8988T (cell line): ENCODE measurements at places on chromosomes 12 and 14.
A peak's percentile ranks its signal among the peaks of the same experiment; 100 is the strongest.

DNA sequence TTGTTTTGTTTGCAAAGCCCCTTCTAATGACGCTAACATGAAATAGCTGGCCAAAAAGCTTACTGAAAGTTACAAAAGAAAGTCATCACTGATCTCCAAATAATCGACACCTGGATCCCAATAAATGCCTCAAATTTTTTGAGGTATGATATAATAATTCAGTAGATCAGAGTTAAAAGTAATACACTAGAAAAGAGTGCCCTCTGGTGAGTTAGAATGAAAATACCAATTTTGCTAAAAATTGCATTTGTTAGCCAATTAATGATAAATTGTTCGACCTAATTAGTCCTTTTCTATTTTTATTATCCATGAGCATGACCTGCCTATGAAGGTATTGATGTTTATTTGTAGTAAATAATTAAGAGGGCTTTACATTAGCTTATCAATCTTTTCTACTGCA, 78.6 kb downstream of the CEP128 start:
- no peak for DNase-seq

- DNase-seq, result no peak
Measured at GRCh38 chr12:81174664-81175063, 96.8 kb downstream of the ACSS3 start.

GRCh38 chr14:96088074-96088473, 48.9 kb downstream of the C14orf132 start:
- no peak for DNase-seq

GRCh38 chr14:70882776-70883492, 24.3 kb upstream of the PCNX1 start:
- no peak for DNase-seq

DNA sequence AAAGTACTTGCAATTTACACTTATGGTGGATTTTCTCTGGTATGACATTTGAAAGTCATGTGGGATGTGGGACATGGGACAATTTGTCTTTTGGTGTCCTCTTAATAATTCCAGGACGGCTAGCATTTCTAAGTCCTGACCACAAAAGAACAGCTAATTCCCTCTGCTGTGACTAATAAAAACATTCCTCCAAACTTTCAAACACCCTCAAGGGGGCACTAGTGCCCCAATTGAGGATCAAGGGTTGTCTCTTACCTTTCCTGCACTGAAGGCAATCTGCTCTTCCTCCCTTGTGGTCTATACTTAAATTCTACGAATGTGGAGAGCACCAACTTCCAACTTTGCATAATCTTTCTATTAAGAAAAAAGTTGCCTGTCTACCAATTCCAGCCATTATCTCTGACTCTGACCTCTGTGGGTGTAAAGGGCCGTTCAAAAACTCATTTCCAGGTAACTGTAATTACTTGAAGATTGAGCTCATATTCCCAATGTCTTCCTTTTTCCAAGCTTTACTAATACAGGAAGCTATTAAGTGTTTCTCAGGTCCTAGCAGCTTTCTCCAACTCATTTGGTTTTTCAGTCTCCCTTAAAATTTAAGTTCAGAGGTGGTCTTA, 210.2 kb downstream of the PTPRO start:
- DNase-seq, result no peak

DNA sequence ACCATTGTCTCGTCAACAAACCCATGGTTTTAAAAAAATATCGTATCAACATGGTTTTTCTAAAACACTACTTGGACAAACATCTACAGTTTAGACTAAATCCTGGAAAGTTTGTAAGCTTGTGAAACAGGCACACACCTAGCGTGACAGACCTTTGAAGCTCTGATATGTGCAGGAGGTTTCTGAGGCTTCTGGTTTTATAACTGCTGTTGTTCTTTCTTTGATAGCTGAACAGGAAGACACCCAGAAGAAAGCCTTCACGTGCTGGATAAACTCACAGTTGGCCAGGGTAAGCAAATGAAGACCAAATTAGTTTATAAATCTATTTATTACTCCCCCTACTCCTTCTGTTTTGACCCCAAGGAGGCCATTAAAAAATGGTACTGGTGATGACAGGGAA, 87.6 kb downstream of the SYNE2 start:
- no peak for DNase-seq

- no peak for DNase-seq
Measured at GRCh38 chr14:72457641-72458040, 436.3 kb downstream of the DPF3 start.

DNA sequence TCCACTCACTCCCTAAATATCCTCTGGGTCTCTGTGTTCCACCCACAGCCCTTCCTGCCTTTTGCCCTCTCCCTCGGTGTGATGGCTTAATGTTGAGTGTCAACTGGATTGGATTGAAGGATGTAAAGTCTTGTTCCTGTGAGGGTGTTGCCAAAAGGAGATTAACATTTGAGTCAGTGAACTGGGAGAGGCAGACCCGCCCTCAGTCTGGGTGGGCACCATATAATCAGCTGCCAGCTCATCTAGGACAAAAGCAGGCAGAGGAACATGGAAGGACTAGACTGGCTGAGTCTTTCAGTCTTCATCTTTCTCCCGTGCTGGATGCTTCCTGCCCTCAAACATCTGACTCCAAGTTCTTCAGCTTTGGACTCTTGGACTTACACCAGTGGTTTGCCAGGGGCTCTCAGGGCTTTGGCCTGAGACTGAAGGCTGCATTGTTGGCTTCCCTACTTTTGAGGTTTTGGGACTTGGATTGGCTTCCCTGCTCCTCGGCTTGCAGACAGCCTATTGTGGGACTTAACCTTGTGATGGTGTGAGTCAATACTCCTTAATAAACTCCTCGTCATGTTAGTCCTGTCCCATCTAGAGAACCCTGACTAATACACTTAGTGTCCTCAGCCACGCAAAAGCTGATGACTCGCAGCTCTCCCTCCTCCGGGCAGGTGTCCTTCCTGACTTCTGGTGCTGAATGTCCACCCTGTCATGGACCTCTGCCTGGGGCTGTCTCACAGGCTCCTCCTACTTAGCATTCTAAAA, 5.9 kb downstream of the DGLUCY start:
- no peak for DNase-seq

DNA sequence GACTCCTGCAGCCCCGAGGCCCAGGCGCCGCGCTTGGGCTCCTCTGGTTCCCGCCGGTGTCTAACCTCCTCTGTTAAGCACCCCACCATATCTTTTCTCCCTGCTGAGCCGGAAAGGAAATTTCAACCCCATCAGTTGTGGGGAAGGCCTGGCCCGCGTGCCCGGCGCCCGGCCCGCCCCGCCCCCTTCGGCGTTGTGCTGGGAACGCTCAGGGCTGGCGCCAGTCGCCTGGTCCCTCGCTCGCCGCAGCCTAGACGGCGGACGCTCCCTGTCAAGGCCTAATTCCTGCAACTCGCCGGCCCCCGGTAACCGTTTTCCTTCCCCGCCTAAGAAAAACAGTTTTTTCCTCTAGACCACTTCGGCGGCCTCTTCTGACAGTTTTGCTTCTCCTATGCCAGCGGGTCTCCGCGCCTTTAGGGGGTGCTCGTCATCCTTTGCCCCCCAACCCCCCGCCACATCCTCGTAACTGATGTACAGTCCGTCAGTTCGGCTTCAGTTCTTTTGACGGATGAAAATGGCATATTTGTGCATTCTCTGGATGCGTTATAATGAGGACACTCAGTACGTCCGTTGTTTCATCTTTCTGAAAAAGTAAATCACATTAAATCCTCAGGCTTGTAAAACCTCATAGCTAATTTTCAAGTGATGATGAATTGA, 506 bp upstream of the NAP1L1 start:
- no peak for DNase-seq

- no peak for DNase-seq
Measured at GRCh38 chr12:63855299-63855698, 10.8 kb downstream of the SRGAP1 start.

- no peak for DNase-seq
Measured at GRCh38 chr12:86663173-86663572, 407.0 kb upstream of the MGAT4C start.

DNA sequence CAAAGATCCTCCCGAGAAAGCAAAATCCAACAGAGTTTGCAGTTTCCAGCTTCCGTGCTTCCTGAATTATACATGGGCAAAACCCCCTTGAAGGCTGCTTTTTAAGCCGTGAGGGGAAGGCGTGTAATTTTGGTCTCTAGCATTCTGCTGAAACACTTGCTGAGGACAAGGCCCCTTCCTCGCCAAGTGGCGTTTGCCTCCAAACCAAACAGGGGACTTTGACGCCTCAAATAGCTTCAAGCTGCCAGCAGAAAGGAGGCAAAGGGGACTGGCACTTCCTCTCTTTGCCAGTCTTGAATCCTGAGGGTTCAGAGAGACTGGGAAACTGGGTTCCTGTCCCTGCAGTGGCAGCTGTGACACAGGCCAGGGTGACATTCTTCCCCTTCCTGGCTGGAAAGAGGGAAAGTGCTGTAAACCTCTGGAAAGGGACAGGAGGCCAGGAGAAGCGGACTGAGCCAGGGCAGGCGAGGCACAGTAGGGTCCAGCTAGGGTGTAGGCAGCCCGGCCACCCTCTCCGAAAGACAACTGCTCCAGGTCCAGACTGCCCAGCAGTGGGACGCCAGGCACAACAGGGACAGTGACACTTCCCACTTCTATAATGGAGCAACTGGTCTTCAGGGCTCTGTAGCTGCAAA, 96.2 kb upstream of the MED13L start:
- DNase-seq, result no peak

GRCh38 chr12:33794954-33795353, 227.3 kb upstream of the ALG10 start:
- DNase-seq, result no peak

GRCh38 chr12:115666168-115666567, 611.3 kb downstream of the MED13L start:
- DNase-seq, result no peak

DNA sequence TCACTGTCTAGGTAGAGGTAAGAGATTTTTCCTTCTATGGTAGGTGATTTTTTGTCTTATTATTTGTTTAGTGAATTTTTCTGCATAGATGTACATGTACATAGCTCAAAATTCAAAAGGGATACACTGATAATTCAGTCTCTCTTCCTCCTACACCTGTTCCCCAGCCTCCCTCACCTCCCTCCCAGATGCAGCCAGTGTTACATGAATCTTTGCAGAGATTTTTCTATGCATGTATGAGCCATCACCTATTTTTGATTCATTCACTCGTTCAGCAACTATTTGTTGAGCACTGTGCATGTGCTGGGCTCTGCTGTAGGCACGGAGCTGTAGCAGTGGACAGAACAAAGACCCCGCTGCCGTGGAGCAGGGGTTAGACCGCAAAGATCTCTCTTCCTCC, 218.9 kb downstream of the AACS start:
- DNase-seq, result no peak

- DNase-seq, result no peak
Measured at GRCh38 chr14:104788873-104789663, 6.5 kb downstream of the AKT1 start.

- DNase-seq, result no peak
Measured at GRCh38 chr14:89533136-89533535, 116.1 kb upstream of the FOXN3 start.

DNA sequence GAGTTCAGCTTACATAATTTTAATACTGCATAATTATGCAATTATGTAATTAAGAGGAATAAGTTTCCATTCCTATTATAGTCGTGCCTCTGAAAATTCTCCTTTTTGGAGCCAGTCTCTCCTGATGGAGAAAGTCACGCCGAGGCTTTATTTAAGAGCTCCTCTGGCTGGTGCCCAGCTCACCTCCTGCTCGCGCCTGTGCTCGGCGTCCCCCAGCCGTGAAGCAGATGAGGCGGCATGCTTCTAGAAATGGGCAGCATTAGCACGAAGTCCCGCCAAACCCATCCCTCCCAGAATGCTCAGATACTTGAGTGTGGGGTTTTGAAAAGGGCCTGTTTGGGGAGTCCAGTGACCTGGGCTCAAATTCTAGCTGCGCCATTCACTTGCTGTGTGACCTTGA, 153.0 kb downstream of the PHETA1 start:
- no peak for DNase-seq

GRCh38 chr12:21643758-21644157, 13.9 kb downstream of the LDHB start:
- no peak for DNase-seq

- peak; percentile 40 for DNase-seq
Measured at GRCh38 chr14:22598099-22598895, at the start of gene ABHD4. ABHD4 (plus strand) TSS chr14:22598300; CDS start chr14:22598307, 7 bp downstream.

DNA sequence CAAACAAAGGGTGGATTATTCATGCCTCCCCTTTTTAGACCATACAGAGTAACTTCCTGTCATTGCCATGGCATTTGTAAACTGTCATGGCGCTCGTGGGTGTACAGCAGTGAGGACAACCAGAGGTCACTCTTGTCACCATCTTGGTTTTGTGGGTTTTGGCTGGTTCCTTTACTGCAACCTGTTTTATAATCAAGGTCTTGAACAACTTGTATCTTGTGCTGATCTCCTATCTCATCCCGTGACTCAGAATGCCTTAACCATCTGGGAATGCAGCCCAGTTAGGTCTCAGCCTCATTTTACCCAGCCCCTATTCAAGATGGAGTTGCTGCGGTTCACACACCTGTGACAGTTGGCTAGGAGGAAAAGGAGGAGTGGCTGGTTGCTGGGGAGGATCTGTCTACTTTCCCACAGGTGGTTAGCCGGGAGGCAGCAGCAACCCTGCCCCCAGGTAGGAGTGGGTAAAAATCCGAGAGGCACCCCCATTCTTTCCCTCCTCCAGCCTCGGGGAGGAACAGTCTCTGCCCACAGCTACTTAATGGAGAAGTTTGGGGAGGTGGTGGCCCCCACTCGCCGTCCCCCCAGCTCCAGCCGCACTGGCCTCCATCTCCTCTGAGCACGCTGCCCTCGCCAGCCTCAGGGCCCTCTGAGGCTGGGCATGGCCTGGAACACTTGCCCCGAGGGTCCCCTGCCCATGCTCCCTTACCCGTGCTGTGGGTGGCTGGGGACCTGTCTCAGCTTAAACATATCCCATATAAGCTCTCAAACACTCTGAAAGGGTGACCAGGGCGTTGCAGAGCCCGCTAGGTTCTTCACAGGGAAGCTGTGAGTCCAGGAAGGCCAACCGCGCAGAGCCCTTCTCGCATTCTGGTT, 41.7 kb downstream of the SMIM41 start:
- DNase-seq, result peak; percentile 4

DNA sequence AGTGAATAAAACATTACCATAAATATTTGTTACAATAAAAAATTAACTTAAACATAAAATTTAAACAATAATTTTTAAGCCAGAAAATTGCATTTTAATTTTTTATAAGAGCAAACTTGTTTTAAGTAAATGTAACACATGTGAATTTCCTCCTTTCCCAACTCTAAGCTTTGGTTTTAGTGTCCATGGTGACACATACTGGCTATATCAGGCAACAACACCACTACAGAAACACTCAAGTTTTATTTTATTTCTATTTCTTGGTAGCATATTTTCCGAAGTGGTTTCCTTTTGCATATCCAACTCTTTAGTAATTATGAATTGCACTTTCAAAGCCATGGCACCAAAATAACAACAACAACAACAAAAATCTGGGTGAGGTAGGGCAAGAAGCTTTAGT, 2.2 kb downstream of the NELL2 start:
- no peak for DNase-seq

- DNase-seq, result no peak
Measured at GRCh38 chr12:104741077-104741476, 217.0 kb downstream of the SLC41A2 start.

- no peak for DNase-seq
Measured at GRCh38 chr12:26271024-26271423, 75.7 kb downstream of the SSPN start.

GRCh38 chr14:59097681-59098080, 90.8 kb upstream of the DAAM1 start:
- no peak for DNase-seq
